ENCODE measurements at places on chromosomes 2 and 18.

DNA sequence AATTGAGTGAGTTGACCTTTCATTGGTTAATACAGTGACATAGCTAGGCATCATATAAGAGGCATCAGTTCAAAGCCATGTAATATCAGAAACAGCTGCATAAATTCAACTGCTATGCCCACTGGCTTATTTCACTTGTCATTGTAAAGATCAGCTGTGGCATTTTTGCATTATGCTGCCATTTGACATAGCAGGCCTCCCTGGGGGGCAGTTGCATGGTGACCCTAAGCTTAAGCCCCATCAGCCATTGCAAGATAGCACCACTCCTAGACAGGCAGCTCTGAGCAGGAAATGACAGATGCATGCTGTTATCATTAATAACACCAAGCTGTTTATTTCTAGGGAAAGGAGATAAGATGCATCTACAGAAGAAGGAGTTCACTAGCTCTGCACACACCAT, 233.4 kb upstream of the CNTNAP5 start:
- DNase-seq: no peak

DNA sequence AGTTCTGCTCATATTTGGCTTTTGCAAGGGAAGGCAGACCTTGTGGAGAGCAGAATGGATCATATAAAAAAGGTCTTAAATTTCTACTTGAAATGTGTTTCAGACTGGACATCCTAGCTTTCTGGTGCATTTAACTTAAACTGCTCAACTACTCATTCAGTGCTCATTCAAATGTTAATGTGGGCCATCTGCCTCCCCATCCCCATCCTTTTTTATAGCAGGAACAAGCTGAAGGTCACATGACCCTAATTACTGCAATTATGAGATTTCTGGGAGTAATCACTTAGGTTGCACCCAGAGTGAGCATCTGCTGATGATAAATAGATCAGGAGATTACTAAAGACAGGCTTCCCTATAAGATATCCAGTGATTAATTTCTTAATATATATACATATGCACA, 96.1 kb downstream of the MAP2 start:
- no peak for DNase-seq

GRCh38 chr2:230774348-230774951, 61.8 kb downstream of the CAB39 start:
- DNase-seq: no peak

GRCh38 chr18:3340682-3341097, 78.8 kb downstream of the MYL12B start:
- no peak for DNase-seq
